H54 (cell line): ENCODE measurements at places on chromosomes 3 and 15.

GRCh38 chr3:120683213-120683612 is 1.2 kb upstream of the HGD start:
- DNase-seq = no peak

DNA sequence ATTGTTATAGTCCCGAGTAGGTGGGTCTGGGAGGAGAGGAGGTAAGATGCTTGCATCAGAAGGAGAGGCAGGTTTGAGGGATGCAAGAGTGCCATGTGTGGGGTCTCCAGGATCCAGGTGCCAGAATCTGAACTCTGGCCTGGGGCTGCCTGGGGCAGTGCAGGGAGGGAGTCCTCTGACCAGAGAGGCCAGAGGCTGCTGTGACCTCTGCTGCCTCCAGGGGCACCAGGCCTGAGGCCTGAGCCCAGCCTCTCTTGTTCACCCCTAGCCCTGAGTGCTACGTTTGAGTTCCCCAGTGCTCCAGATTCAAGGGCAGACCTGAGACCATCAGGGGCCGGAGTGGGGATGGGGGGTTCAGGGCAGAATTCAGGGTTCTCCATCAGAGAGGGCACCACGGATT is 7.4 kb downstream of the SLC38A3 start:
- no peak for DNase-seq

DNA sequence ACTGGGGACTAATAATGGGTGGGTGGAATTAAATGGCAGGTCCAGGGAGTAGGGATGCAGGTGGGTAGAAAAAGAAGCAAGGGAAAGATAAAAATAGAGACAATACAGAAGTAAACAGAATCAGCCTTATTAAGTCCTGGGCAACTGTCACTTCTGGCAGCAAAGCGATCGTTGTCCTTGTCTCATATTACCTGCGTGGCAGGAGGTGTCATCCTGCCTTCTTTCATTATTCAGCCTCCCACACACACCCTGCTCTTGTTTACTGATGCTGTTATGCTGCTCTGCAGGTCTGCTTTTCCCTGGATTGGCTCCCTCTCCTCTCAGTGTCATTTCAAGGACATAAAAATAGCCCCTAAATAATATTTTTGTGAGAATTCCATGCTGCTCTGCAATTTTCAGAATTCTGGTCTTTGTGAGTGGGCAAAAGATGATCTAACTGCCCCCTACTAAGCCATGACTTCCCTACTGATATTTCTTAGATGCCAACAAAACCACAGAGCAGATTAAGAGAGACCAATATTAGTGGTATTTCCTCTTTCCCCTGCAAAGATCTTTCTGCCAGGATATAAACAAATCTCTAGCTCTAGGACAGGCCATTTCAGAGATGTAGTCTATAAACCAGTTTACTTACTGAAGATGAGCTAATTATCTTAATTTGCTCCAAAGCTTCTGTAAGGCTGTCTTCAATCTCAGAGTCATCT is 8.5 kb downstream of the VEPH1 start:
- DNase-seq = no peak

GRCh38 chr3:62653796-62654195 is 221.4 kb downstream of the CADPS start:
- DNase-seq = no peak

DNA sequence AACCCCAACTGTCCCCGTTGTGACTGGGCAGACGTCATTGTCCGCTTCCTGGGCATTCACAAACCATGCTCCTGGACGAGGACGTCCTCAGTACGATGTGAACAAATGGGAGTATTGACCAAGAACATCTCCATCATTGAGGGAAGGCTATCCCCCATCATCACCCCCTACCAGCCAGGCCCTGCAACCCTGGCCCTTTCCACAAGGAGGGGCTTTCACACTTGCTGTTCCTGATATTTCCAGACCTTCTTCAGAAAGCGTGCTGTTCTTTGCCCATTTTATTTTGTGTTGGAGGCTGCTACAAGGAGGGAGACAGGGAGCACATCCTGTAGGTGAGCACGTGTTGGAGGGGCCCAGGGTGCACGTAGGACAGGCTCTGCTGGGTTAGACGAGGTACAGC is 277.0 kb upstream of the LRRC3B start:
- no peak for DNase-seq

GRCh38 chr15:101018450-101018849 is 99.3 kb downstream of the LRRK1 start:
- DNase-seq = no peak

- no peak for DNase-seq
Measured at GRCh38 chr15:55535436-55535835, 27.4 kb upstream of the DNAAF4 start.

GRCh38 chr15:61974118-61974517 is 86.1 kb downstream of the VPS13C start:
- DNase-seq = no peak

GRCh38 chr3:110494093-110494490 is 577.5 kb upstream of the NECTIN3 start:
- DNase-seq = no peak

DNA sequence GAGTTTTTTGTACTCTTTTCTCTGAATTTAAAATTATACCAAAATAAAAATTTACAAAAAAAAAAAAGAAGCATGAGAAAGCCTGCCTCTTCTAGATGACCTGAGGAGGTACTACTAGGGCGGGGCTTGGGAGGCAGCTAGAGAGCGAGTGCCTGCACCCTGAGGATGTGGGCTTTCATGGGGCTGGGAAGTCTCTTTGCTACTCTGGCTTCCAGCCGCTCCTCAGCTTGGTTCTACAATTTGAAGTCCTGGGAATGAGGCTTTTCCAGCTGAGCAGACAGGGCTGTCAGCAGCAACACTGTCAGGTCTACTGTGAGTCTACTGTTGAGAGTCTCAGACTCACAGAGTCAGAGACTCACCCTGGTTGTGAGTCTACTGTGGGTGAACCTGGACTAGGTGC is 8.2 kb upstream of the PSTPIP1 start:
- DNase-seq = no peak

DNA sequence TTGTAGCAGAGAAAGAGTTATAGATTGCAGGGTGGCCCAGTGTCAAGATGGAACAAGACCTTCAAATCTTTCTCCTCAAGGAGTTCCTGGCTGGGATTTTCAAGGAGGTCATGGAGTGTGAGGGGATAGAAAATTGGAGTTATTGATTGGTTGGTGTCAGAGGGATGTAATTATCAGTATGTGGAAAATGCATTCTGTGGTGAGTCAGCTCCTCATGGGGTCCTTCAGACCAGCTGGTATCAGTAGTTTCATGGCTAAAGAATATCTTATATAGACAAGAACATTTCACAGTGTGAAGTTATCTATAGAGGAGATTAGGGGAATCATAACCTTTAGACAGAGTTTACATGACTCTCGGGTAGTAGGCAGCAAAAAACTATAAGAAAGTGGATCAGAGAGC is 1114.0 kb upstream of the GBE1 start:
- DNase-seq = no peak

- DNase-seq = no peak
Measured at GRCh38 chr3:137205394-137206045, 247.7 kb downstream of the IL20RB start.

GRCh38 chr3:121819236-121819635 is 15.6 kb downstream of the IQCB1 start:
- DNase-seq = no peak

GRCh38 chr3:31027191-31027761 is 132.8 kb upstream of the GADL1 start:
- DNase-seq = no peak

- DNase-seq = no peak
Measured at GRCh38 chr3:18389108-18389733, 35.9 kb downstream of the SATB1 start.

DNA sequence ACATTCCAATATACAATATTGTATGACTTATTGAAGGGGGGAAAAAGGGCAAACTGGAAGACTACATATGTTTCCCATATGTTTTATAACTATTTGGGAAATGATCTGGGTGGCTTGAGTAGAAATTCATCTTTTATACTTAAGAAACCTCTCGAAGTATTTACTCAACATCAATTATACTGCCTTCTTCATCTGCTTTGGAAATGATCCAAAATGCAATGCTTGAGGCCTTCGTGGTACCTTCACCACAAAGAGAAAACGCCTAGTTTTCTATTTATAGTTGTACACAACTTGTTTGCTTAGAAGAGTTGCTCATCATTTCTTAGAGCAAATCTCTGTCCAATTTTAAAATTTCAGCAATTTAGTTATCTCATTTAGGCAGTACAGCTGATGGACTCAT is 18.8 kb downstream of the ACKR4 start:
- no peak for DNase-seq

DNA sequence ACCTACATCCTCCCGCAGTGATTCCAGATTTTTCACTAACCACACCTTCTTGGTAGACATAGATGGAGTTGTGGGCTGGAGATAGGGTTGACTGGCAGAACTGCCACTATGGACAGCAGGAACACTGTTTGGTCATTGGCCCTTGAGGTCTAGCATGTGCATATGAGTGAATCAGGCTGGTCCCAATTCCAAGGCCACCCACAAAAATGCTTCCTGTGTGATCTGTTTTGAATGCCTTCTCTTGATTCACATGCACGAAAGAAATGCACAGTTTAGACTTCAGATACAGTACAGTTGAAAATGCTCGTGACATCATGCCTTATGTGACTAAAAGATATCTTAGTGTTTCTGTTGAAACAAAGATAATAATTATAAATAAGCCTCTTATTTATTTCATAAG is 285.8 kb upstream of the SEMA6D start:
- DNase-seq = no peak
